Activated CD8-positive, alpha-beta memory T cell treated with anti-CD3 and anti-CD28 coated beads for 1 hour (primary cell): ENCODE measurements at places on chromosomes 2 and 18.

- no peak for DNase-seq
Measured at GRCh38 chr2:233761040-233761769, 1.1 kb downstream of the UGT1A1 start.

DNA sequence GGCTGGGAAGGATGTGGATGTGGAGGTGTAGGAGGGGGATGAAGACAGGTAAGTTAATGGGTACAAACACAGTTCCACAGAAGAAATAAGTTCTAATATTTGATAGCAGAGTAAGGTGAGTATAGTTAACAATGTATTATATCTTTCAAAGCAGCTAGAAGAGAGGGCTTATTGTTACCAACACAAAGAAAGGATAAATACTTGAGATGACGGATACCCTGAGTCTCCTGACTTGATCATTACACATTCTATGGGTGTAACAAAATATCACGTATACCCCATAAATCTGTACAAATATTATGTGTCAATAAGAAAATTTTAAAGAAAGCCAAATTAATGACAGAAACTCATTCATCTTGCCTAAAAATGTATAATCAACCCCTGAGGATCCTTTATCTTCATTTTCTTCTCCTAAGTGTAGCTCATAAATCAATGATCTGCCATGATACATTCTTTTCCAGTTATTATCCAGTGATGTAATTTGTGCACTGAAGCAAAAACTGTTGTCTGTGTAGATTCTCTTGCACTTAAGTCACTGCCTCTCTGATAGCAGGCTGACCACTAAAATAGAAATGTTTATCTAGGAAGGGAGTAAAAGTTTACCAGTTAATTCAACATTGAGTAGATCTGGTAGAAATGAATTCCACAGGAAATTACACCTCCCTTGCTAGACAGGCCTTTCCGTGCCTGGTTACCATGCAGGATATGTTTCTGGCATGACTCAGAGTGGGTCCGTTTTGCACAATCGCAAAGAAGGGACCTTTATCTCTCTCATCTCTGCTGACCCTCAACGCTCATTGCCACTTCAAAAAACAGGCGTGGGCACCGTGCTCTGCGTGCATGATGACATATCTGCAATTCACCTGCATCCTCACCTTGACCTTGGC is 249.7 kb upstream of the NCKAP5 start:
- DNase-seq = no peak

GRCh38 chr18:79210002-79210910 is 141.1 kb downstream of the ATP9B start:
- DNase-seq = no peak

DNA sequence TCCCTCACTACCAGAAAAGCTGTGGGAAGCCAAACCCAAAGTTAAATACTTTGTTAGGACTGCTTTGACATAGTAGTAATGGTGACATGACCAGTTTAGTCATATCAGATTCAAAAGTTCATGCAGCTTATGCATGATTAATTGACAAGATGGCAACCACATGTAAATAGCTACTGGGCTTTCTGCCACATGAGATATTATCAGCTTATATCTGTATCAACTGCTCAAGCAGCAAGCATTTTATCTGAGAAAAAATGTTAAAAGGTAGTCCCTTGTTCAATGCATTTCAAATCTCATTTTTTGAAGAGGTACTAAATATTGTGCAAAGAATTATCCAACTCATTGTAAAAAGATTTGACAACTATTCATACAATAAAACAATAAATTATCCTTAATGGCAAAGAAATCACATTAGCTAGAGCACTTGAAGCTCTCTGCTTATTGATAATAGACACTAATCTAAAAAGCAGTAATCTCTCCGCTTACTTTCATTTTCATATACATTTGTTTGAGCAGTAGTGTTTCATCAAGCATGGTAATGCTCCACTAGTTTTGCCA is 993.6 kb upstream of the NXPH2 start:
- DNase-seq = no peak

DNA sequence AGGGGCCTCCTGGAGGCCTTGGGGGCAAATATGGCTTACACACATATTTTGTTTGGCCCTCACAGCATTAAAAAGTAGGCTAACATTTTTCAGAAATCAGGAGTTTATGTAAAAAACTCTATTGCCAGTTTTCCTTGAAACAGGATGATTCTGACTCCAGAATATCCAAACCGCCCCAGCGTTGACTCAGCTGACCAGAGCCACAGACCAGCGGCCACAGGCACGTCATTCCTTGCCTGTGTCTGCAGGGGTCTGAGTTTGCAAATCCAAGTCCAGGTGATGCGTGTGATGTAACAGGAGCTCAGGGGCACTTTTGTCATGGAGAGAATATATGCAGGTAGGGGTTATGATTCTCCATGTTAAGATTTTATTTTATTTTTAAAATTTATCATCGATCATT is 79.4 kb upstream of the ALKAL2 start:
- no peak for DNase-seq

GRCh38 chr18:9861157-9861556 is 24.6 kb upstream of the TXNDC2 start:
- DNase-seq = no peak

- DNase-seq = no peak
Measured at GRCh38 chr2:118197011-118197675, 108.9 kb downstream of the INSIG2 start.

GRCh38 chr2:43356774-43357173 is 130.4 kb upstream of the ZFP36L2 start:
- no peak for DNase-seq

GRCh38 chr2:53913721-53914120 is 54.0 kb upstream of the GPR75 start:
- no peak for DNase-seq
